AG09319 (cell line): ENCODE measurements at places on chromosomes 5 and 9.

GRCh38 chr9:110115341-110115820 lies 92.6 kb downstream of the C9orf152 start:
- no peak for DNase-seq

DNA sequence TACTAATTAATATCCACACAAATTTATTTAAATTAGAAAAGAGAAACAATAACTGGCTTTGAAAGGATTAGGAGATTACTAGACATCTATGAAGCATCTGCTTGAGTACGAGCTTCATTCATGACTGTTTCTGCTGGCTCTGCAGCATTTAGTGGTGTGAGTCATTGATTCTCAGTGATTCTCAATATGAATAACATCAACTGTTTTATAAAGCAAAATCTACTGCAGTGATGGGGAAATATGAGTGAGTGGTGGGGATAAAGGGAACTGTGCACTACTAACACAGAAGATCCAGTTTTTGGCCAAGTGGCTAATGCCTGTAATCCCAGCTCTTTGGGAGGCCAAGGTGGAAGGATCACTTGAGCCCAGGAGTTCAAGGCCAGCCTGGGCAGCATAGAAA lies 8.4 kb downstream of the FNBP1 start:
- no peak for DNase-seq

DNA sequence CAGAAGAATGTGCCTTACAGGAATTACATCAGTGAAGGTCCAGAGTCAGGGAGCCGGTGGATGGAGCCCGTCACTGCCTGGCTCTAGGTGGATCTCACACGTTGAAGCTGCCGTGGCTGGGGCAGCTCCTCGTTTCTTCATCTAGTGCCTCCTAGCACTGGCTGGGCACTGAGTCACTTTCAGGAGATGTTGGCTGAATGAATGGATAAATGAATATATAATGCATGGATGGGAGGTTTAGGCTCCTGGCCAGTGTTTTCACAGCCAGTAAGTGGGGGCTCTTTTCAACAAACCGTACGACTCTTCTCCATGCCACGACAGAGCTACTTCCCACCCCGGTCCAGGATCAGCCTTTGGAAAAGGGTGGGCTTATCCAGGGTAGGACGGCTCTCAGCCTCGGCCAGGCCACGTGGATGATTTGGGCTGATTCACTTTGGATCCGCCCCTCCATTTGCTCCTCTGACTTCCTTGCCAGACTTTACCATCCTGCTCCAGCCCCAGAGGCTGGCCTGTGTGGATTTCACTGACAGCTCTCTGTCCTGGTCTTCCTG lies 1.3 kb upstream of the SH3PXD2B start:
- DNase-seq: no peak

GRCh38 chr5:76705574-76705973 lies 10.4 kb upstream of the F2R start:
- DNase-seq: no peak

DNA sequence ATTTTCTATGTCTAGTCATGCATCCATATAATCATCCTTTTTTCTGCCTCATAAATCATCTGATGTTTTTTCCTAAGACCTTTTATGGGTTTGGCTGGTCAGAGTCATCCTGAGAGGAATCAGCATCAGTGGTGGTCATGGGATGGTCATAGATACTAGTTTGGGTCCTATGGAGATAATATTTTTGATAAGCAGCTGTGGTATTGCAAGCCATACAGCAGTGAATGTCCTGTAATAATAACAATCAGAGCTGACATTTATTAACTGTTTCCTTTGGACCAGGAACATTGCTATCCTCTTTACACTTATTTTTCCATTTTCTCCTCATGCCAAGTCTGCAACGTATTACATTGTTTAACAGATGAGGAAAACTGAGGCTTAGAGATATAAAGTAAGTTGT lies 83.1 kb downstream of the TEX10 start:
- DNase-seq: no peak

DNA sequence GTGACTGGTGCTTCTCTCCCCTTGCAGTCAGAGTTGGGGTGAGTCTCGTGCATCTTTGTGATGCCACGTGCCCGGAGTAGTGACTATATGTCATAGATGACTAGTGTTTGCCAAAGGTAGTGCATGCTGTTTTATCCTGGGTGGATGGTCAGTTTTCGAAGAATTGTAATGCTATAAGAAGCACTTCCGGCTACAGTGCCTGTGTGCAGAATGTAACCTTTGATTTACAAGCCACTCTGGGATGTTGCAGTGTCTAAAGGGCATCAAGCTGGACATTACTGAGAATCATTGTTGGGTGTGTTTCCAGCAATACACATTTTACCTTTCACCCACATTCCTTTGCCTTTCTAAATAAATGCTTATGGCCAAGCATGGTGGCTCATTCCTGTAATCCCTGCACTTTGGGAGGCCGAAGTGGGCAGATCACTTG lies 16.7 kb downstream of the MVB12B start:
- no peak for DNase-seq

GRCh38 chr5:132496191-132496630 lies 5.6 kb upstream of the IRF1 start:
- peak; percentile 69 for DNase-seq

- peak; percentile 8 for DNase-seq
These were observed 47.1 kb upstream of the SH3GL2 start for GRCh38 chr9:17531642-17532254.

- DNase-seq: no peak
These were observed 19.8 kb downstream of the IFT74 start for GRCh38 chr9:26975728-26976707.

DNA sequence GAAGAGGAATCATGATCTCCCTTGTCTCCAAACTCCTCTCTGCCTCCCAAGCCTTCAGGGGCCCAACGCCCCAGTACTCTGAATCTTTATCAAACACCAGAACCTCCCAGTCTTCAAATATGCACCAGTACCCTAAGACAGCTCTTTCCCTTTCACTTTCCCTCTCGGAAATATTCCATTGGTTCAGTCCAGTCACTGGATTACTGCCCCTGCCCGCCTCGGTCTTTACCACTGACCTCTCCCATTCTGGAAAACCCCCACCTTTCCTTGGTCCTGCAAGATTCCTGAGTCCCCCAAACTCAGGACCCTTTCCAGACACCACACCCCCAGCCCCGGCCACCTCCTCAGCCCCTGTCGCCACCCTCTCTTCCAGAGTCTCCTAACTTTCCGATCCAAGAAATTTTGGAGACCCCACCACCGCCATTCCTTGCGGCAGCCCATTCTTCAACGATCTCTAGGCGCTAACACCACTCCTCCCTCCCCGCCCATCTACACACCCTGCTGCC lies 674 bp downstream of the C5orf15 start:
- DNase-seq: no peak

- DNase-seq: no peak
These were observed 2.9 kb upstream of the CAVIN4 start for GRCh38 chr9:100575006-100575405.

- DNase-seq: no peak
These were observed 119.9 kb downstream of the BNC2 start for GRCh38 chr9:16750553-16750952.

DNA sequence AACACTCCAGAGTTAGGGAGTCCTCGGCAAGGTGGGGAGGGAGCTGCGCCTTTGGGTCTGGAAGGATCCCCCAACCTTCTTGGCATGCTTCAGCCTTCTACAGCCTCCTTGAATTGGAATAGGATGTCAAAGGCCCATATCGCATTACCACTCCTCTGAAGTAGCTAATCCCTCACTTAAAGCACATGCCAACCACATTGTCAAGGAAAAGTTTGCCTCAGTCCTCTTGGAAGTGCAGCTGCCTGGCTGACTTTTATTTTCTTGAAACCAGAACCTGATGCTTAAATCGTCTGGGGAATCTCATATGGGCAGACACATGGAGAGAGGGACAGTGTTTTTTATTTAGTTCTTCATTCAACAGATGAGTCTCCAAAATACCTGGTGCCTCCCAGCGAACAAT lies 14.5 kb downstream of the CXCL14 start:
- no peak for DNase-seq

- DNase-seq: no peak
These were observed 118.6 kb downstream of the RGS3 start for GRCh38 chr9:113581865-113582697.

DNA sequence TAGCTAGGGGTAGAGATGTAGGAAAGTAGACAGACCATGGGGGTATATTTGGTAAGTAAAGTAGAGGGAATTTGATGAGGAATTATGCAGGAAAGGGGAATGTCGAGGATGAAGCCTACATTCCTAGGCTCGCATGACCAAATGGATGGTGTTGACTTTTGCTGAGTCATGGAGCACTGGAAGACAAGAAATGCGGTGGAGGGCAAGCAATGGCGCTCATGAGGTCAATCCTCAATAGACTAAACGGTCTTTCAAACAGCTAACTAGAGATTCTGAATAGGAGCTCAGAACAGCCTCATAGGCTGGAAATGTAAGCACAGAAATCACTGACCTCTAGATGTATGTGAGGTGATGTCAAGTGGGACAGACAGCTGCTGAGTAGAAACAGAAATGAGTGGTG lies 50.7 kb upstream of the FST start:
- DNase-seq: no peak

DNA sequence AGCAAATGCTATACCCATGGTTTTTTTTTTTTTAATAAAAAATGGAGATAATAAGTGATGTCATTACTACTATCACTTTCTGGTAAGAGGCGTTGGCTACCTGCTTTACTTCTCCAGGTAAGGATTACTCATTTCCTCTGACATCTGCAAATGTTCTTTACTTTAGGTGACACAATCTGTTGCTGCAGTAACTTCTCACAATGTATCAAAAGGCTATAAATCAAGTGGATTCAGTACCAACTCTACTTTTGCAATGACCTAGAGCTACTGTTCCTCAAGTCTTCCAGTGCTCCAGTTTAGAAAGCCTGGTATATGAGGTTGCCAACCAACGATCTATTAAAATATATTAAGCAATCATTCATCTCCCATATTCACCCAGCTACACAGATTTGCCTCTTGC lies 129.1 kb downstream of the PLK2 start:
- no peak for DNase-seq

DNA sequence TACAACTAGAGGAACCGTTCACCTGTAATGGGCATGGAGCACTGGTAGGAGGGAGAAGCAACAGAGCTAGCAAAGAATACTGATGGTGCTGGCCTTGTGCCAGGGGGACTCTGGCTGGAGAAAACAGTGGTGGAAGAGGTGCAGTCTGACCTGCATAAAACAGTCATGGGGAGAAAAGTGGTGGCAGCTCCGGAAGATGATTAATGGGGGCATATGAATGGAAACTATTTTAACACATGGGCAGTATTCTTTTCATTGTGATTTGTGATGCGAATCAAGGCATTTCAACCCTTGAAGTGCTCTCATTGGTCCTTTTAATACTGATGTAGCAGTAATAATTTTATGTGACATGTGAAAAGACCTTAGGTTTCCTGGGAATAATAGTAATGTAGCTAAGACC lies 219.6 kb downstream of the ADAMTS6 start:
- DNase-seq: no peak

GRCh38 chr9:99590840-99591239 lies 230.8 kb upstream of the NR4A3 start:
- no peak for DNase-seq

DNA sequence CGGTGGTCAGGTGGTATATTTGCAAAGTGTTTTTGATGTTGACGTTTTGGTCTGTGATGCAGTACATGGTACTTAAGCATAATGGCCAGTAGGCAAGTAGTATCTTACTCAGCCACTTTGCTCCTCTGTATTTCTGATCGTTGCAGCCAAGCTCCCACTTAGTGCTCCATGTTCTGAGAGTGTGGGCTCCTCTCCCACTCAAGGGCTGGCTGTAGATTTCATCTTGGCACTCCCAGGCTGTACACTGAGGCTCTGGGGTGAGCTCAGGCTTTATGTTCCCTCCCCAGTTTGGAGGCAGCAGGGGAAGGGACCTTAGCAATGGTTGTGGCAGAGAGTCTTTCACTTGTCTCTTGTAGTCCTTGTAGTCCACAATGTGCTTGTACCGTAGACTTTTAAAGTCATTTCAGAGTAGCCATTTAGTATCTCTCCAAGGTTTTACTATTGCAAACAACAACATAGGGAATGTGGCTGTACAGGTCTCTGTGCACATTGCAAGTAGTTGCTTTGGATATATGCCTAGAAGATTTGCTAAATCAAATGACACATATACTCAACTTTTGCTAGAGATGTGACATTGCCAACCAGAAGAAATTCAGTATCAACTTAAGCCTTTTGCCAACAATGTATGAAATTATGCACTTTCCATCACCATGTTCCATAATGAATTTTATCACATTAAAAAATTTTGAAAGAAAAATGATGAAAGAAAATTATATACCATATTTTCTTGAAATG lies 304.3 kb upstream of the CTNND2 start:
- no peak for DNase-seq

- no peak for DNase-seq
These were observed 310.8 kb upstream of the DMRT1 start for GRCh38 chr9:530681-531080.

DNA sequence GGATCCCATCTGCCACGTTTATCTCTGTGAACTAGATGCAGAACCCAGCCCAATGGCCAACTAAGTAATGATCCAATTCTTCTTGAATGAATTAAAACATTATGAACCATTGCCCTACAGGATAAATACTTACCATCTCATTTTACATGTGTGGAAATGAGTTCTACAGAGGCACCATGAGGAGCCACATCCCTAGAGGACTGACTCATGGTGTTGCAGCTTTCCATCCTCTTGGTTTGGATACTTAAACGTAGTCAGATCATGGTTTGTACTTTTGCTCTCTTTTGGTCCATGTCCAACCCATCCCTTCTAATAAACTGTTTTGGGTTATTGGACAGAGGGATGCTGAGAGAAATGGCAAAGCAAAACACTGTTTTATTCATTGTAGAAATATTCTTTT lies 484.8 kb downstream of the EBF1 start:
- peak; percentile 86 for DNase-seq

DNA sequence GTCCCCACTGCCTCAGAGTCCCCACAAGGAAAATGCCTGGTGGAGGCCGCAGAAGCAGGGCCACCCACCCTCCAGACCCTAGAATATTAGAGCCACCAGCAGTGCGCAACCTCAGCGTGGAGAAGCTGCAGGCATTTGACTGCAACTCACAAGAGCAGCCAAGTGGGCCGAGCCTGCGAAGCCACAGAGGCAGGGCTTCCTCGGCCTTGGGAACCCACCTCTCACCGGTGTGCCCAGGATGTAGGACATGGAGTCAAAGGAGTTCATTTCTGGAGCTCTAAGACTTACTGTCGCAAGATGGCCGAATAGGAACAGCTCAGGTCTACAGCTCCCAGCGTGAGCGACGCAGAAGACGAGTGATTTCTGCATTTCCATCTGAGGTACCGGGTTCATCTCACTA lies 397.9 kb upstream of the PIK3R1 start:
- DNase-seq: no peak

GRCh38 chr5:158970569-158971014 lies 129.1 kb downstream of the EBF1 start:
- no peak for DNase-seq

- no peak for DNase-seq
These were observed 2.4 kb downstream of the DCAF12 start for GRCh38 chr9:34124099-34124498.

DNA sequence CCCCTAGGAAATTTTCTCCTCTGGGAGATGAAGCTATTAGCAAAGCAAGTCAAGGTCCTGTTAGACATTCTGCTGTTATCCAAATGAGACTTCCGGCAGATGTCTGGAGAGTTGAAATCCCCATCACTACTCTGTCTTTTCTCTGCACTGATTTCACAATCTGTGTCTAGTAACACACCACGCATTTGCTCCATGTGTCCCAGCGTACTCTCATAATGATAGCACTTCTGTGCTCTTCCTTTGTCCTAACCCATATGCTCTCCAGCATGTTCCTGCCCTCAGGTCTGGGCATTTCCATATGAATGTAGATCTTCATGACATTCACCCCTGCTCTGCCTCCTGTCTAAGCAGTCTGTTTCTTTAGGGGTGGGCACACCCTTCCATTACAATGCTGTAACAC lies 1949.0 kb upstream of the WWC1 start:
- DNase-seq: no peak
